ENCODE measurements at places on chromosomes 3 and 15.

- no peak for DNase-seq
Observed at GRCh38 chr3:152497457-152497856, 228.7 kb downstream of the MBNL1 start.

- no peak for DNase-seq
Observed at GRCh38 chr3:158369279-158369678, 201.7 kb upstream of the MLF1 start.

DNA sequence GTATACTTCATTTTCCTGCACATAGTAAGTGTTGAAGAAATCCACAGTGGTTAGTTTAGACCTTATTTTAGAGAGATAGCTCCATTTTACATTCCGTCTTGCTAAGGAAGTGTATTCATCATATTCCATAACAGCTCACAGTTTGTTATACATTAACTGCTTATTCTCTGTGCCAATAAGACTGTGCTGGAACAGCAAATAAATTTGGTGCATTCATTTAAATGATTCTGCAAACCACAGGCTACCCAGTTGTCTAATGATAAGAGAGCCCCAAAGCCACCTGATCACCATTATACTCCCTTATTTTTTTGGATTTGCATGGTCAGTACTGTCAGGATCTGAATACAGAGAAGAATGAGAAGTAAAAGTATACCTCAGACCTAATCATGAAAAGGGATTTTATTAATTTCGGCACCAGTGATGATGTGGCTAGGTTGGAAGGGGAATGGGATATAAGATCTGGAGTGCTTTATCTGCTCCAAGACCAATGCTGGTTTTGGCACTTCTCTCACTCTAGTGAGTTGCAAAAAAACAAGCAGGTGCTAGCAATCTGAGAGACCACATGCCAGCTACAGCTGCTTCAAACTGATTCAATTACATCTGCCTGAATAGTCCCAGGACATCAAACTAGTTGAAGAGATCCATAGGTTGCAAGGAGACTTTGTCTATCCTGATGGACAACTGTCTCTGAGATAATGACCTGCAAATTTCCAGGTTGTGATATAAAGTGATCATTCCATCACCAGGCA lies 254.8 kb downstream of the ZBTB20 start:
- no peak for DNase-seq

GRCh38 chr3:25372167-25372566 lies 55.9 kb upstream of the RARB start:
- no peak for DNase-seq

GRCh38 chr3:190120269-190121060 lies at the start of gene P3H2:
Gene P3H2 (minus strand): TSS chr3:190120897. CDS start chr3:190120731, 166 bp downstream.
- DNase-seq, result no peak

DNA sequence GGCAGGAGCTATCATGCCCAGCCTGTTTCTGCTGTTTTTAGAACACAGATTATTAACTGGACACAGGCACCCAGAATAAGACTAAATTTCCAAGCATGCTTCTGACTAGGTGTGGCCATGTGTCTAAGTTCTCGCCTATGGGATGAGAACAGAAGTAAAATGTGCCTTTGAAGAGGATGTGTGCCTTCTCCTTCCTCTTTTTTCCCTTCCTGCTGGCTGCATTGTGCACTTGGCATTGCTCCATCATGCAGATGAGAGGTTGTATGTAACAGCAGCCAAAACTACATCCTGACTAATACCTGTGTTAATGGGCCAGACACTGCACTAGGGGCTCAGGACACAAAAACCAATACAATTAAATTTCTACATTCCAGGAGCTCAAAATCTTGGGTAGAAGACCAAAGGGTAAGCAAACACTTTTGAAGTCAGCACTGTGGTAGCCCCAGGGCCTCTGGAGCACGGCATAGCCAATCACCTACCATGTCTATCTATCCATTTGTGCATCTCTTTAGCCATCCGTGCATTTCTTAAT lies 40.9 kb upstream of the RNU6-1 start:
- DNase-seq, result no peak

DNA sequence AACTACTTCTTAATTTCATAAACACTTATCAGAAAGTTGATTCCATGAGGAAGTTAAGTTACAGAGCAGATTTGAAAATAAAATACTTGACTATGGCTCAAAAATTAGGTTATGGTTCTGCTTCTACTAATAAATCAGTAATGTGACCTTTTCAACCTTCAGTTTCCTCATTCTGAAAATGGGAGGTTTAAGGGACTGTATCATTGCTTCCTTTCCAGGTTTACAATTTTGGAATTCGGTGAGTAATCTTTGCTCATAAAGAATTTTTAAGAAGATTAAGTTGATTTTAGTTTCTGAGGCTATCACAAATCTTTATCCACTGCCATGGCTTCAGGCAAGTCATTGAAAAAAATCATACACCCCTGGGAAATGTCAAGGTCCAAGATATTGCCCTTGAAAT lies 1061.2 kb downstream of the DIPK2A start:
- DNase-seq, result no peak

GRCh38 chr3:17770682-17771081 lies 28.3 kb upstream of the TBC1D5 start:
- DNase-seq, result no peak

DNA sequence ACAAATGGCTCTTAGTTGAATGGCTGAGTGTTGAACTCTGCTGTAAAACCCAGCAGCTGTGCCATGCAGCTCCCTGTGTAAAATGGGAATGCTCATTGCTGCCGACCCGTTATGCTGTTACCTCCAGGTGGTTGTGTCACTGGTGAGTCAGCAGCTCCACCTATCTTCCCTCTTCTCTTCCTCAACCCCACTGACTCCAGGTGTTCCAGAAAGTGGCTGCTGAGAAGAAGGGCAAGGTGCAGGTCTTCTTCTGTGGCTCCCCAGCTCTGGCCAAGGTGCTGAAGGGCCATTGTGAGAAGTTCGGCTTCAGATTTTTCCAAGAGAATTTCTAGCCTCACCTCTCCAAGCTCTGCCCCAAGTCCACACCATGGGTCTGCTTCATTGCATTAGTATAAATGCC lies 41.9 kb downstream of the NOX5 start:
- no peak for DNase-seq

DNA sequence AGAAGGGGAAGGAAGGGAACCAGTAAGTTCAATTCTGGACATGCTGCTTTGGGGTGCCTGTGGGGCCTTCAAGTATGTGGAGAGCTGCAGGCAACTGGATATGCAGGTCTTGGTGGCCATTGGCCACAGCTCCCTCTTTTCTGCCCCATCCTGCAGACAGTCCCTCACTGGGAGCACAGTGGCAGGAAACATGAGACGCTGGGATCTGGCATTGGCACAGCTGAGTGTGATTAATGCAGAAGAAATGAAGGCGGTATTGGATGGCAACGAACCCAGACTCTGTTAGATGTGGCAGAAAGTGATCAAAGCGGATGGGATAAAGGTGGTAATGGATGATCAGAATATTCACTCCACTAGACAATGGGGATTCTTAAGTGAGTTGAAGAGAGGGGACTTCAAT lies 23.2 kb upstream of the VPS8 start:
- no peak for DNase-seq

DNA sequence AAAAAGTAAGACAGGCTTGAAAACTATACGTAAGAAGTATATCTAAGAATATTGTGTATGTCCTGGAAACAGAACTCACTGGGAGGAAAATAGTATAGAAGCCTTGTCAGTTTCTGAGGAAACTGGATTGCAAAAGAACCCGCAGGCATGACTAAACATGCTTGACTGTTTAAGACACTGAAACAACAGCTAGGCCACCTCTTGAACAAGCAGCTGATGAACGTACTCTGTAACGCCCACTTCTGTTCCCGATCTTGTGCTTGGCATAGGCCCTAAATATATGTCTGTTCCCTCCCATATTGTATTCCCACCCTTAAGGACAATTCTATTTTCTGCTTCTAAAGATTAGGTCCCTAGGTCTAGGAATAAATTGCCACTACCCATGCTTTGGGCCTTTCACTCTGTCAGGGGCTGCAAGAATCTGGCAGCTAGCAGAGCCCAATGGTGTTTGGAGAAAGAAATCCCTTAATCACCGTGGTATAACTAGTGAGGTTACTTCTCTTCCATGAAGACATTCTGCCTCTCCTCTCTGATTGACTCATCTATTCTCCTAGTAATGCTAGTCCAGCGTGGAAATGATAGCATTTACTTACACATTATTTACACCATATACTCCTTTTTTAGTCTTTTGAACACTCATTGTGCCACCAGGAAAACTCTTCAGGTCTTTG lies 46.2 kb downstream of the CD200 start:
- no peak for DNase-seq
